ENCODE measurements at places on chromosomes 5 and 9. TPM values are rescaled to one million over a fixed set of nuclear protein-coding genes. Genes with fewer than 3 reads are reported as not detected.

PDGFRB gene
- total RNA-seq: not detected

TAF11L10 gene
- total RNA-seq: not detected

GRCh38 chr5:16914108-16914435 lies 22.0 kb downstream of the MYO10 start:
- no peaks in the 10 kb centered on the region for H3K4me1 ChIP-seq
- DNase-seq: no peak
- no peak overlapping the region for H3K4me3 ChIP-seq

GRCh38 chr9:26551971-26552370 lies 340.6 kb downstream of the CAAP1 start:
- no peaks in the 10 kb centered on the region for H3K36me3 ChIP-seq
- no peak overlapping the region for H3K27ac ChIP-seq
- DNase-seq: no peak
- no peaks in the 10 kb centered on the region for H3K4me1 ChIP-seq

DNA sequence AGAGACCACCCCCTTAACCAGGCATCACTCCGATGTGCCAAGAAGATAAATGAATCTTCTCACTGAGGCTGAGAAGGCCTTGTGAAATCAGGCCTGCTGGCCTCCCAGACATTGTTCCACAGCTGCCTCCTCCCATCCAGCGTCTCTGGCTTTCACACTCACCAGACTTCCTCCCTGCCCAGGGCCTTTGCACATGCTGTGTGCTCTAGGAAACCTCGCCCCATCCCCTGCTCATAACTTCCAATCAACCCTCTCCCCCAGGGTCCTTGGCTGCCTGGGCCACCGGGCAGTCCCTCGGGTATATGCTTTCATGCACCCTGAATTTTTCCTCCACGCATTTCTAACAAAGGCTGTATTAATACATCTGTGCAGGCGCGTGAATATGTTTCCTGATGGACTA lies 58.4 kb downstream of the DUSP1 start:
- no peak overlapping the region for H3K4me3 ChIP-seq
- no peaks in the 10 kb centered on the region for H3K4me1 ChIP-seq
- no peak for DNase-seq
- no peak overlapping the region for H3K27ac ChIP-seq
- H3K36me3 ChIP-seq: no peaks in the 10 kb centered on the region

DNA sequence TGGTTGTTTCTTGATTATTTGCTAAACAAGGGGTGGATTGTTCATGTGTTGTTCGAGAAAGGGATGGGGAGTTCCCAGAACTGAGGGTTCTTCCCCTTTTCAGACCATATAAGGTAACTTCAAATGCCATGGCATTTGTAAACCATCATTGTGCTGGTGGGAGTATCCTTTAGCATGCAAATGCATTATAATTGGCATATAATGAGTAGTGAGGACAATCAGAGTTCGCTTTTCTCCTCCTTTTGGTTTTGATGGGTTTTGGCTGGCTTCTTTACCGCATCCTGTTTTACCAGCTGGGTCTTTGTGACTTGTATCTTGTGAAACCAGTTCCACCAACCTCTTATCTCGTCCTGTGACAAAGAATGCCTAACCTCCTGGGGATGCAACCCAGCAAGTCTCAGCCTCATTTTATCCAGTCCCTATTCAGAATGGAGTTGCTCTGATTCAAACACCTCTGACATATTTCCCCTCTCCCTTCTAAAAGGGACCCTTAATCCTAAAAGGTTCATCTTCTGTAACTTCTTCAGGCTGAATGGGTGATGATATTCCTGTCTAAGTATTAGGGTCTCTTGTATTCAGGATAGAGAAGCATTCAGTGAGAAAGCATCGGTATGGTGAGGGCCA lies 8.7 kb upstream of the FBN2 start:
- H3K4me3 ChIP-seq: no peak overlapping the region
- no peak for DNase-seq
- H3K4me1 ChIP-seq: no peaks in the 10 kb centered on the region
- H3K27ac ChIP-seq: no peak overlapping the region

DNA sequence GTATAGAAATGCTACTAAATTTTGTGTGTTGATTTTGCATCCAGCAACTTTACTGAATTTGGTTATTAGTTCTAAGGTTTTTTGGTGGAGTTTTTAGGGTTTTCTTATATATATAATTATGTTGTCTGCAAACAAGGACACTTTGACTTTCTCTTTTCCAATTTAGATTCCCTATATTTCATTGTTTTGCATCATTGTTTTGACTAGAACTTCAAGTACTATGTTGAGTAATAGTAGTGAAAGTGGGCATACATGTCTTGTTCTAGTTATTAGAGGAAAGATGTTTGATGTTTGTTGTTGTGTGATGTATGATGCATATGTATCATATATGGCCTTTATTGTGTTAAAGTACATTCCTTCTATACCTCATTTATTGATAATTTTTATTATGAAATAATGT lies 362.3 kb upstream of the PRR16 start:
- H3K4me1 ChIP-seq: no peaks in the 10 kb centered on the region
- no peak for DNase-seq
- no peak overlapping the region for H3K27ac ChIP-seq
- no peak overlapping the region for H3K4me3 ChIP-seq
- H3K36me3 ChIP-seq: no peaks in the 10 kb centered on the region
- H3K27me3 ChIP-seq: no peaks in the 10 kb centered on the region

DNA sequence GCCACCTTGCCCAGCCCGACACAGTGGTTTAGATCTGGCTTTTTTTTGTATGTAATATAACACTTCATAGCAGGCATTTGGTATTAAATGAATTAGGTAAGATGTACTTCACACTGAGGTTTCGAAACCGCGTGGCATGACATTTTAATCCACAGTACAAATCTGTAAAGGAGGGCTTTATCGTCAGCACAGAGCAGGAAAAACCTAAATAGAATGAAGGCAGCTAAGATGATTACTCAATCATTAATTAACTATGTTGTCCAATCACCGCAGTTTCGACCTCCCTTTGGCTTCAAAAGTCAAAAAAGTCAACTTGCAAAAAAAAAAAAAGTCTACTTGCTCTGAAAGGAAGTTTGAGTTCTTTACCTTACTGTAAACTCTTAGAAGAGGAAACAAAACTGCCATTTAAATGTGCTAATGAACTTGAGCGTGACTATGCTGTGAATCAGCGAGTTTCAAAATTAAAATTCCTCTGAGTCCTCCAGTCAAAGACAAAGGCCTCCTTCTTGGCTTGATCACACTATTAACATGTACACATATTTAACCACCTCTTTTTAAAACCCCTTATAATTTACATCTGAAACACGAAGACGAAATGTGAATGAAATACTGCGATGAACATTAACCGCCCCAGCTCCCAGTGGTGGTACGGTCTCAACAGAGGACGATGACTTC lies 698 bp upstream of the SEC24A start:
- H3K27ac ChIP-seq: peak overlapping the region; percentile 91
- DNase-seq: peak; percentile 36

GRCh38 chr9:99537996-99538395 lies 283.7 kb upstream of the NR4A3 start:
- H3K36me3 ChIP-seq: no peaks in the 10 kb centered on the region
- H3K4me1 ChIP-seq: no peaks in the 10 kb centered on the region
- no peaks in the 10 kb centered on the region for H3K27me3 ChIP-seq
- no peak overlapping the region for H3K27ac ChIP-seq

DNA sequence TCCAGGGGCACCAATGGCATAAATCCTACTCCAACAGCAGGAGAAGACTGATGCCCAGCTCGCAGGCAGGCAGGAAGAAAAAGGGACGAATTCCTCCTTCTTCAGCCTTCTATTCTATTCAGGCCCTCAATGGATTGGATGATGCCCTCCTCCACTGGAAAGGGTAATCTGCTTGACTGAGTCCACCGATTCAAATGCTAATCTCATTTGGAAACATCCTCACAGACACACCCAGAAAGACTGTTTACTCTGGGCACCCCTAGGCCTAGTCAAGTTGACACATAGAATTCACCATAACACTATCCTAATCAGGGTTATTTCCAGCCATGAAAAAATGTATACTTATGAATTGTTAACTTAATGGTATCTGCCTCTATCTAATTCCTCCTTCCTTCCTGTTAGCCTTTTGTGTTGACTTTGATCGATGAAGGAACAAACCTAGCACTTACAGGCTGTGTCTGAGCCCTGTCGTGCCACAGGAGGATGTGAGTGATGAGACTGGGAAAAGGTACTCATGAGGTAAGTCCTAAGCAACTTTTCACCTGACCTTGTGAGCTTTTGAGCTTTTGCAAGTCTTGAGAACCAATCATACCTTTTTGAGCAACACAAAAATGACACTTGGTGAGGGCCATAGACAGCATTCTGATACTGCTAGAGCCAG lies 36.5 kb downstream of the FOXD1 start:
- H3K4me1 ChIP-seq: no peaks in the 10 kb centered on the region
- no peak for DNase-seq
- peaks cover 6% of the 10 kb centered on the region for H3K27me3 ChIP-seq

All from naive thymus-derived CD4-positive, alpha-beta T cell (primary cell).